T-helper 17 cell (primary cell): ENCODE measurements at places on chromosomes 7 and 10.

DNA sequence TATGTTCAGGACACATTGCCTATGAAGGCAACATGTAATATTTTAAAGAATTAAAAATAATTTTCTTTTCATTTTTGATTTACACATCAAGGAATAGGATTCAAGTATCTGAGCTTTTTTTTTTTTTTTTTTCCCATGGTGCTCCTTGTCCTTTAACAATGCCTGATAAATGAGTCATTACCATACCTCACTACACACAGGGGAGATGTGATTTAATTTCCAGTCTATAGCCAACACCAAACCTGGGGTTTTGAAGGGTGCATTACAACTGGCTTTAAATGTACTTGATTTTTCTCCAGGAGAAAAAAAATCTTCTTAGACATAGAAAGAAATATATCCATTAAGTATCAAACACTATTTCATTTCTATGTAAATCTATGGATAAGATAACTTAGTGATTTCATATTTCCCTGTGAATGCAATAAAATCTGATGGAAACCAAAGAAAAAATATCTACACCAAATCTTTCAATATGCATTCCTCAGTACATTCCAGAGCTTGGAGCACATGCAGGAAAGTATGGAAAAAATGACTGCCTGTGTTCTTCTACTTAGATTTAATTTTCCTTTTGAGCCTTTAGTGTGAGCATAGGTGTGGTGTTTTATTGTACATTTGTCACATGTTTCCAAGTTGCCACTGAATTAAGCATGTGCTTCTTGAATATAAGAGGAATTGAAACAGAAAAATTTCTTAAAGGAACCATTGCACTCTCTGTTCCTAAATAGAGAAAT lies 204.8 kb upstream of the MEOX2 start:
- DNase-seq = no peak

DNA sequence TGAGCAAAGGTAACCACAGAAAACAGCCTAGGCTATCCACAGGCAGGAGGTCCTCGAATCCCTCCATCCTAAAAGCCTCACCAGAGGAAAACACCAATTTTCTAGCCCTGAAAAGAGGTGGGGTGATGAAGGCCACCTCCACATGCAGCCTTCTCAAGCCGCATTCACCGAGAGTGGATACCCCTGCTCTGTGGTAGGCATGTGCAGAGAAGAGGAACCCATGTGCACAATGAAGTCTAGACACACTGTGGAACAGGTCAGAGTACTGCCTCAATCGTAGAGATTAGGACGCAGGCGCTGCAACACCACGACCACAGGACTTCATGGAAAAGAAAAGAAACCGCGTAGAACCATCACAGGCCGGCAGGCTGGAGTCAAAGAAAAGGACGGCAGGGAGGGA lies 38.8 kb downstream of the GRB10 start:
- no peak for DNase-seq

DNA sequence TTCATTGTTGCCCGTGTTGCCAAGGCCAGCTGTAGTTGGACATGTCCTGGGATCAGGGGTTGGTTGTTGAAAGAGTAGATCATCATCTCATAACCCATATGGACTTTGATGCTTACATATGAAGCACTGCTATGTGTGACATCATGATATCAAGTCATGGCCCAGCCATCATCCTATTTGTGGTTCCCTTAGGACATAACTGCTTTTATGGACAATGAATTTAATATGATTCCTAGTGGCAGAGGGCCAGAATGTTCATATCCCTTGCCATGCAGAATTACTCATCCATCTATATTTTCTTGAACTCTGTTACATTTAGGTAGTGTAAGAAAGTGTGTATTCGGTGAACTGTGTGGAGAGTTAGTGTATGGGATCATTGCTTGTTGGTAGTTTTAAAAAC lies 343.9 kb upstream of the LRGUK start:
- no peak for DNase-seq

- DNase-seq = no peak
These were observed 8.3 kb downstream of the ALKBH4 start for GRCh38 chr7:102456327-102456726.

GRCh38 chr10:89302625-89303024 lies 779 bp downstream of the IFIT2 start:
- no peak for DNase-seq

DNA sequence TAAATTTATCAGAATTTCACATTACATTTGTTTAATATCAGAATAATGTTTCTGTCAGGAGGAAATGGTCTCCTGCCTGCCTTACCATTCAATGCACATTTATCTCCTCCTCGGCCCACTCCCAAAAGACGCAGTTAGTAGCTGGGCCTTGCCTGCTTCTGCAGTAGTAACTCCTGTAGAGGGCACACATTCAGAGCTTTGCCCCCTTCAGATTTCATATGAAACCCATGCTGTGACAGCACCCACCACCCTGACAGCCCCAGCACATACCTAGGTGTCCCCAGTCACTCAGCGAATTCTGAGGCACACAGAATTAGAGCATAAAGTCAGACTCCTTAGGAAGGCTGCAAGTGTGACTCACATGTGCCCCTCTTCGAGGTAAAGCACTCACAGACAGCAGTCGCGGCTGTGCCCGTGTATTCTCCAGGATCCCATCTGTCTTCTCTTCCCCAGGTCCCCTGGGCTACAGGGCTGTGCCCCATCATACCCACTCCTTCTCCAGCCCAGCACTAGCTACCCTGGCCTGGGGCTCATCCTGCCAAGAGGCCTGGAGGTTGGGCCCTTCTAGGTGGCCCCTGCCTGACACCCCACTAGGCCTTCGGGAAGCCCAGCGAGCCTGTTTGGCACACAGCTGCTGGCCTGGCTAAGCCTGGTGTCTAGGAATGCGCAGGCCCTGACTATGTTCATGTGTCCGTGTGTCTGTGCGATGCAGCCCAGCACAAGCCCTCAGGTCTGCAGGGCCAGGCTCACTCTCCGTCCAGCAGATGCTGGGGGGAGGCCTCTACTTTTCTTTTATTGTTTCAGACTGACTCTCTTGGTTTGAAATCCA lies 4.7 kb upstream of the DEPP1 start:
- DNase-seq = no peak

DNA sequence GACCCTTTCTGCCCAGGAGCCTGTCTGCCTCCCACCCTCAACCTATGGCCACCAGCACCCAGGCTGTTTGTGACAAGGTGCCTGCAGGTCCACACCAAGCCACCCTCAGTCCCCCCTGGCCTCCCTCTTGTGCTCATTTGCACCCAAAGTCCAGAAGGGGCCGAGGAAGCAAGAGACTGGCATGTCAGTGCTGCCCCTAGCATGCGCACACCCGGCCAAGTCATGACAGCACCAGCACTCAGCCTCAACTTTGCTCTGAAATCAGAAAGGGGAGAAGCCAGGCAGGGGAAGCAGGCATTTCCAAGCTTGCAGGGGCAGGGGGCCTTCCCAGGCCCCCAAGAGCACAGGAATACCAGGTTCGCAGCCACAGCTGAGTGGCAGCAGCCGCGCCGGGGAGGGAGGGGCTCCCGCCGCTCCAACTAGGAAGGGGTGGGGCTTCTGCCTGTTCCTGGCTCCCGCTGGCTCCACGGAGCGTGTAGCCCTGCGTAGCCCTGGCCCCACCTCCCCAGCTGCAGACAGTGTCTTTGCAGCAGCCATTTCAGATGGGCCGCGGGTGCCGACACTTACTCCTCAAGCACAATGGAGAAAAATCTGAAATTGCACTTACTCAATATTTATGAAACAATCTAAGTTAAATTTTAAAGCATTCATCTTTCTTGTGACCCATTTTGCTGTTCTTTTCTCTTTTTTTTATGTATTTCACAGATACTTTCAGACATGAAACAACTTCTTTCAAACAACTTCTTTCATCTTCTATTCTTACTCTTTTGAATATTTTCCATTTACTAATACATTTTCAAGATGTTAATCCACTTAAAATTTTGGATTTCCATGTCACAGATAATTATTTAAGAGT lies 54.9 kb upstream of the ABCB5 start:
- no peak for DNase-seq

- DNase-seq = no peak
These were observed 95.1 kb downstream of the MACC1 start for GRCh38 chr7:20122073-20122472.

GRCh38 chr10:88256013-88256680 lies 327.0 kb downstream of the RNLS start:
- DNase-seq = no peak

DNA sequence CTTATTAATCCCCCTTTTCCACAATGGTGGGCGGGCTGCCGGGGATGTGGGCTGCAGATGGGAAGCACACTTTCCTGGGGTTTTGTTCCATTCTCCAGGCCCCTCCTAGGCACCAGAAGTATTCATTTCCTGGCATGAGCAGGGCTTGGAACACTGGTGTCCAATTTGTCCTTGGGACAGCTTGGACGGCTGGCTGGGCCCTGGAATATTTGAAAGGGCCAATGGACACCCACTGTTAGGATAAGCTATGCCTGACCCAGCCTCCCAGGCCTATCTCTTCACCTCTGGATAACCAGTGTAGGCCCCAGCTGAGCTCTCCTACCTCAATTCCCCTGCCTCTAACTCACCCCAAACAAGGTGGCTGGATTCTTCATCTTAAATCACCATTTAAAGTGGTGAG lies 354.9 kb downstream of the PTEN start:
- no peak for DNase-seq

DNA sequence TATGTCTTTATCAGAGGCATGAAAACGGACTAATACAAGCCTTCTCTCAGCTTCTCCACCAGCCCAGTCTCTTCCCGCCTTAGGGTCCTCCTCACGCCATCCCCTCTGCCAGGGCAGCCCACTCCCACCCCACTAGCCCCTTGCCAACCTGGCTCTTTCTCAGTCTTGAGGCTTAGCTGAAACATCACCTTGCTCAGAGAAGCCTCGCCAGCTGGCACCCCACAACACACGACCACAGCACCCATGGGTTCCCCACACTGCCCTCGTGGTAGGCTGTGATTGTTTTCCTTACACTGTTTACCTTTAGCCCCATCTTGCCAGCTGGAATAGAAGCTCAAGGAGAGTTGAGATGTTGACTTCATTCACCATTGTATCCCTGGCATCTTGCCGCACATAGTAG lies 44.4 kb downstream of the GPAM start:
- no peak for DNase-seq

- DNase-seq = no peak
These were observed 247.7 kb downstream of the PRKG1 start for GRCh38 chr10:51321980-51322379.

DNA sequence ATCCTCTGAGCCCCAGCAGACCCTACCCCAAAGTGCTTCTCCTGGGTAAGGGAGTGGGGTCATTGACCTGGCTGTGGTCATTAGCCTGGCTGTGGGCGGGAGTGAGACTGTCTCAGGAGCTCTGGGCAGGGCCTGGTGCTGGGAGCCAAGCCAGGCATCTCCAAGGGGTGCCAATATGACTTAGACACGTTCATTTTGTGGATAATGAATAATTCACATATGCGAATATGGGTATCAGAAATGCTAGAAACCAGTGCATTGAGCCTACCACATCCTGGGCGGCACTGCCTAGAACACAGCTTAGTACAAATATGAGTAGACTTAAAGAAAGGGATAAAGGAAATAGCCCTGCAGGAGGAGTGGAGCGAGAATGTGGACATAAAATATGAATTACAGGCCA lies 14.4 kb upstream of the SRRM3 start:
- DNase-seq = no peak

GRCh38 chr7:116331020-116331419 lies 120.7 kb downstream of the TES start:
- DNase-seq = no peak

GRCh38 chr7:98321301-98321700 lies 39.8 kb downstream of the BRI3 start:
- DNase-seq = no peak

- DNase-seq = peak; percentile 69
These were observed 45.8 kb upstream of the WIPI2 start for GRCh38 chr7:5143935-5144903.

DNA sequence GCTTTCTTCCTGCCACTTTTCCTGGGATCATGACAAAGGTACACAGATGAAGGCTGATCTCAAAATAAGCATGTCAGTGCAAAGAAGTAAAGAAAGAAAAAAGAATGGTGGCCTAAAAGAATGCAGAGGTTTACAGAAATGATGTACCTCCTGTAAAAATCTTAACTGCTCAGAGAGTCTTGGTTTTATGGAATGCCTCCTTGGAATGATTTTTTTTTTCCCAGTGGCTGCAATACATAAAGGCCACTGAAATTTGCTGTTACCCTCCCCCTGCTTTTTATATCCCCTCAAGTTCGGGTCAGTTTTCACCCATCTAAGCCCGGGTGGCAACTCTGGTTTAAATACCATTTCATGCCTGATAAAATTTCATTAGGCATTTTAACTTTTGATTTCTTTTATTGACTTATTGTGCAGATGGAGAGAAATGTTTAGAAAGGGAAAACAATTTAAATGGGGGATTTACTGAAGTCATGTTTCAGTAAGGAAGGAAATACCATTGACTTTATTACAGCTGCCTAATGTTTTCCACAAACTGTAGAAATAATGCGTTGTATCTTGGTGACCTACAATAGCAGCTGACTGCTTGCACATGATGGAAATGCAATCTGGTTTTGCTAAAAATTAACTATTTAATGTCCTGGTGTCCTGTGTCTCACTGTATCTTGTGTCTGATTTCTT lies 102.5 kb downstream of the SAMD9 start:
- no peak for DNase-seq

DNA sequence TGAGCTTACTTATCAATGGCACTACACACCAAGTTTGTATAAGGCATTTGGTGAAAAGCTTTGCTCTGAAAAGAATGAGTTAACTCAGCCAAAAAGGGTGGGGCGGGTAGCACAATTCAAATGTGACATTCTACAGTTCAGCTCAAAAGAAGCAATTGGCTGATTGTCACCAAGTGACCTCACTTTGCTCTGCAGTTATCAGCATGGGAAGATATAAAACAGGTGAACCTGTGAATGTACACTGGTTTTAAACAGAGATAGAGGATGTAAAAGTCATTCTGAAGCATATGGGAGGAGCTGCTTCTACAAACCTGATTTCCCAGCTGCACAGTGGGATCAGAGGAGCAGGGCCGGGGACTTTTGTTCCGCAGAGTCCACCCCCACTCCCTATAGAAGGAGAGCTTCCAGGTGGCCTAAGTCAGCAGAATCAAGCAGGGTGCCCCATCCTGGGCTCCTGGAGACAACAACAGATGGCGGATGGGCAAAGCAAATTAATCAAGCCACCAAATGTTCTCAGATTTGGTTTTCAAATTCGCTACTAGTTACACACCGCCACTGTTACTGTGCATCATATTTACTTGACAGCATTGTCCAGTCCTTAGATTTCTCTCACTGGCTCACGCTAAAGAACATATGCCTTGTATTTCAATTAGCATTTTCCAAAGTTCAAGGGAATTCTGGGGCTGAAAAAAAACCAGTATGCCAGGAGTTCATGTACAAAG lies 27.5 kb upstream of the NPVF start:
- no peak for DNase-seq

DNA sequence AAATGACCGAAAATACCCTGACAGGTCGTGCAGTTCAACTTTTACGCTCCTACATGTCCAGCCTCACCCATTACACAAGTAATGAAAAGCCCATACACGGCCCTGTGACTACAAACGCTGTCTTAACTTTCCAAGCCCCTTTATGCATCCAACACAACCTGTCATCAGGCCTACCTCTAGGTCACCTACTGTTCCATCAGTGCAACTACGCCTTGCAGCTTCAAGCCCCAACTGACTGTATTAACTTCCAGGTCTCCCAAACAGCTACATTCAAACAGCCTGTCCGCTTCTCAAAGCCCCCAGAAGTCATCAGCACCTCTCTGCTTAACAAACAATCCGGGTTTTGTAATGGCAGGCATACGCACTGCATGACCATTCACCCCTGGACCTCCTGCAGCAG lies 19.2 kb downstream of the ZNF107 start:
- no peak for DNase-seq
